Breast epithelium (tissue), 4 donors: ENCODE measurements at places on chromosomes 5 and 9.

GRCh38 chr5:76406014-76406413, 2.9 kb downstream of the IQGAP2 start:
- no peak for DNase-seq

GRCh38 chr5:159392871-159393270, 62.6 kb upstream of the IL12B start:
- no peak for DNase-seq

DNA sequence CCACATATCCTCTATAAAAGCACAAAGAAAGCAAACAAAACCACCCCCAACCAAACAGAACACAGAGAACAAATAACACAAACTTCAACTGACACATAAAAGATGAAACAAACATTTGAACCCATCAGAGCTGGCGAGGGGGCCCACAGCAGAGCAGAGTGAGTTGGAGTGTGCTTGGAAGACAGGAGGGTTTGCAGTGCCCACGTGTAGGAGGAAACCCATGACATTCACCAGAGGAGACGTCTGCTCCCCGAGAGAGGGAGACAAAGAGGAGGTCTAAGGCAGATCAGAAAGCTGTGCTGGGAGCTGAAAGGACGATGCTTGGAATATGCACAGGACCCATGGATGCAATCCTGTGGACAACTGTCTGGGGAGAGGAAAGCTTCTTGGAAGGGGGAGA, 27.0 kb downstream of the MRPL36 start:
- no peak for DNase-seq

- DNase-seq = no peak
These were observed 465.7 kb downstream of the DIRAS2 start for GRCh38 chr9:90176901-90177300.

DNA sequence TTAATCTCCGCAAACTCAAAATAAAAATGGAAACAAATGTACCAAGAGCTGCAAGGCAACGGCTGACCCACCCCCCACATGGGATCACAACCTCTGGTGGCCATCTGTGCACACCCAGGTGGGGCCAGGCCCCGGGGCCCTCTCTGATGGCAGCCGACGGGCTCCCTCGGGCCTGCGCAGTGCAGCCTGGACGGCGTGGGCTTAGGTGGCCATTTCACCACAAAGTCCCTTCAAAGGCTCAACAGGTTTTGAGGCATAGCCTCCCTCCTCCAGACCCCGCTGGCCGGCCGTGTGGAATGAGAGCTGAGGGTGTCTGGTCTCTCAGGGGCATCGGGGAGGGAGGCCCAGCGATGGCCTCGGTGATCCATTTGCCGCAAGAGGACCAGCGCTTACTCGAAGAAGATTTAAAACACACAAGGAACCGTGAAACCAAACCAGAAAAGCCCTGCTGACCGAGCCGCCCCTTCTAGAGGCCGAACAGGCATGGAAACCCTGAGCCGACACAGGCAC, 42.7 kb upstream of the CEP72 start:
- DNase-seq = no peak

- no peak for DNase-seq
These were observed 1.3 kb downstream of the EEIG1 start for GRCh38 chr9:127979333-127980059.

DNA sequence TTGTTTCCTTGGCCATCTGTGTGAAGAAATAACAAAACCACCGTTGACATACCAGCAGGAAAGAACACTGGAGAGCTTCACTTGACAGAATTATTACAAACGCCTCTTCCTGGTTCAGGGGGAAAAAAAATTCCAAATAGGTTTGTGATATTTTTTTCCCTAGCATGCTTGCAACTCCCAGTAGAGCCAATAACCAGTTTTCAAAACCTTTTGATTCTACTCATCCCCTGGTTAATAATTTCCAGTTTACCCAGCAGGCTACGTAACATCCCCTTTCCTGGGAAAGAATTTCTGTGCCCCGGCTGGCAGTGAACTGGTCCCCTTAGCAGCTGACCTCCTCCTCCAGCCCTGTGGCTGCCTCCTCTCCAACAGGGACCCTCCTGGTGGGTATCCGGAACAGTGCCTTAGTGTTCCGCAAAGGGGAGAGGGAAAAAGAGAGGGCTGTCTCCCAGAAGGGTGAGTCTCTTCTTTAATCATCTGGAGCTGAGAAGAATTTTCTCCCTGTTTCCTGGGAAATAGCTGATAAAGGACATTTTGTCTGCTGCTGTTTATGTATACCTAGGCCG, 72.8 kb upstream of the BOD1 start:
- no peak for DNase-seq

GRCh38 chr5:36896476-36896875, 19.9 kb downstream of the NIPBL start:
- DNase-seq = no peak

- DNase-seq = no peak
These were observed 78.3 kb downstream of the TSSK1B start for GRCh38 chr5:113356487-113356886.

- DNase-seq = no peak
These were observed 46.6 kb downstream of the COL5A1 start for GRCh38 chr9:134688231-134688630.

DNA sequence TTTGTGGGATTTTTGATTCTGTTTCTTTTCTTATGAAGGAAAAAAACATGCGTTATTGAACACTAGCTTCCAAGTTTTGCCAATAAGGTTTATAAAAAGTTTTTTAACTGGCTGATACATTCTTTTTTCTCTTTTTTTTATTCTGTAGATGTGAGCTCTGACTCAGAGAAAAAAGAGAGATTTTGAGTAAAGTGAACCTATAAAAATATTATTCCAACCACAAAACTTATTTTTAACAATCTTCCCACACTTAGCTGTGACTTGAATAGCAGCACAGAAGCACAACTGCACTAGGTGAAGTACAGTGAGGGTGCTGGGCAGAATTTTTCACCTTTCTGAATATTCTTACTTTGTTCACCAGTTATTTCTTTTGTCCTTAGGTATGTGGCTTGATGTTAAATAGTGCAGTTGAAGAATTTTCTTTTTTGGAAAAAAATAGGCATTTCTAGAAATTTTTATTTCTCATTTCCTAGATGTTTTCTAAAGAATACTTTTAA, 41.6 kb downstream of the CHSY3 start:
- no peak for DNase-seq

- no peak for DNase-seq
These were observed 20.0 kb downstream of the MOCS2 start for GRCh38 chr5:53089481-53089991.

DNA sequence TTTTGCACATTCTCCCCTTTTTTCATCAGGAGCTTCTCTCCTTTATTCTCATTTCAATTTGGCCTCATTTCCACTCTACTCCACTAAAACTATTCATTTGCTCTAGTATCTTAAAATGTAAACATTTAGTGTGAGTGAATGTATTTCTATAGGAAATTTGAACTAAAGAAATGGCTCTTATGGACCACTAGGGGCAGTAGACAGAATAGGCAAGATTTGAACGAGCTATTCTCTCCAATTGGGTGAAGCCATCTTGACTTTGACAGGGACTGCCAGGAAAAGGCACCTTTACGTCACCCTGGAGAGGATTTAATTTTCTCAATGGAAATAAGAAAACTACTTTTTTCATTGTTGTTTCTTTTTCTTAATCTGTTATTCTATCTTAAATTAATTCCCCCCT, 666.3 kb downstream of the DNAH5 start:
- no peak for DNase-seq

GRCh38 chr5:38734353-38734752, 111.5 kb upstream of the OSMR start:
- no peak for DNase-seq

DNA sequence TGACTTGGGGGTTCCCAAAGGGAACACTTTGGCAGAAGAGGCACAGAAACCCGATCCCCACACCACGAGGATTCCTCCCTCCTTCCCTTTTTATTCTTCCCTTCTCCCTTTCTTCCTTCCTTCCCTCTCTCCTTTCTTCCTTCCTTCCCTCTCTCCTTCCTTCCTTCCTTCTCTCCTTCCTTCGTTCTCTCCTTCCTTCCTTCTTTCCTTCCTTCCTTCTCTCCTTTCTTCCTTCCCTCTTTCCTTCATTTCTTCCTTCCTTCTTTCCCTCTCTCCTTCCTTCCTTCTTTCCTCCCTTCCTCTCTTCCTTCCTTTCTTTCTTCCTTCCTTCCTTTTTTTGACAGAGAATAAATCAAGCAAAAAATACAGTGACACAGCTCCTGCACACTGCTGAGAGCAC, 168.0 kb upstream of the NFIL3 start:
- DNase-seq = no peak

- no peak for DNase-seq
These were observed 2.6 kb upstream of the SQSTM1 start for GRCh38 chr5:179817890-179818745.

DNA sequence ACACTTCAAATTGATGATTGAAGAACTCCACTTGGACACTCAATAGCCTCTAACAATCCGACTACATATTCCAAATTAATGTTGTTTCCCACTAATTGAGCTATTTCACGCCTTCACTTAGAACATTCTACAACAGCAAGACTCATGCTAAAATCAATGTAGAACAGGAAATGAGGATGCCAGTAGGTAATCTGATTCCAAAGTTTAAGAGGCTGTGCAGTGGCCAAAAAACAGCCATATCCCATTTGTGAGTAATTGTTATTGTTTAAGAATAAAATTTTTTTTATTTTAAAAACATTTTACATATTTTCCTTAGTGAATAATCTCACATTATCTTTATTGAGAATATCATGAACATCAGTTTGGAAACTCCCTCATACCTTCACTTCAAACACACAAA, 35.7 kb upstream of the GHR start:
- DNase-seq = no peak

DNA sequence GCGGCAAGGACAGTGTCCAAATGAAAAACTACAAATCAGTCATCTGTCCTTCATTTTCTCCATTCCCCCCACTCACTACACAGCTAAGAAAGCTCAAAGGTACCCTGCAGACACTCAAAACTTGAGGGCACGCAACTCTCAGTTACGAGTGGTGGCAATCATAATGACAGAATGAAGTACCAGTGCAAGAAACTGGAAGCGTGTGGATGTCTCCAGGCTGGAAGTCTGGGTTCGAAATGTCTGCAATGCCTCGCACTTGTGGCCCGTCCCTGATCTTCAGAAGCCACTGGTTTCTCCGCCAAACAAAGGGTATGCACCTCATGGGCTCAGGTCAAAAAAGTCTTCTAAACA, 597 bp upstream of the CENPH start:
- no peak for DNase-seq

DNA sequence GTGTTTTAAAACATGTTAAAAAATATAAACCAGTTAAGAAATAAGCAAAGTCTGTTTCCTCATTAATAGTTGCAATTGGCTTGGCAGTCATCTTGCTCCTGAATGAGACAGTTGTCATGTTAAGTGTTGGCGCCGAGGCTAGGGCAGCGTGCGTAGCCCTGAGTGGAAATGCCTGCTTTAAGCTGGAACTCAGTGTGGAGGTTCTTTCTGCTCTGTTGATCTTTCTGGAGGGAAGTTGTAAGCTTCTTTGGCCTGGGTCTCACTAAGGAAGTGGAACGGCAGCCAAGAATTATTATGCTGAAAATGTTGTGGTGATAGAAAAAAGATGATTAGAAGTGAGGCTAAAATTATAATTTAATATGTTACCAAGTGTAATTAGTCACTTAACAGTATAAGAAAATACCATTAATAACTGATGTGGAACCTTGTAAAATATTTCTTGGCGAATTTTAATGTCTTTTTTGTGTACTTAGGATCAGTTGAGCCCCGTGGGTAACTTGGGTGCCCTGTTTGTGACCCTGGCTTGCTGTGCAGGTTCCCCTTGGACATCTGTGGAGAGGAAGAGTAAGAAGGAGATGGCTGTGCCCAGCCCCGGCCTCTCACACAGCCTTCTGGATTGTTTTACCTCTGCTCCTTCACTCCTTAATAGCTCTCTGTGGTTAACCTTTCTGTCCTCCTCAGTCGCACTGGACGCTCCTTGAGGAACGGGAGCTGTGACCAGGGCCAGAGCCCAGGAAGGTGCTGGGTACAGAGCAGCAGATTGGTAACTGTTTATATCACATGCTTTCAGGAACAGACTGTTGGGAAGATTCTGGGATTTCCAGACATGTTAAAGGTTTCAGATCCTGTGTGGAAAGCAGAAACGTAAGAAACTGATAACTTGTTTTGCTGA, 31.0 kb downstream of the PCBD2 start:
- no peak for DNase-seq

GRCh38 chr5:89988998-89989655, 420.4 kb downstream of the CETN3 start:
- no peak for DNase-seq

DNA sequence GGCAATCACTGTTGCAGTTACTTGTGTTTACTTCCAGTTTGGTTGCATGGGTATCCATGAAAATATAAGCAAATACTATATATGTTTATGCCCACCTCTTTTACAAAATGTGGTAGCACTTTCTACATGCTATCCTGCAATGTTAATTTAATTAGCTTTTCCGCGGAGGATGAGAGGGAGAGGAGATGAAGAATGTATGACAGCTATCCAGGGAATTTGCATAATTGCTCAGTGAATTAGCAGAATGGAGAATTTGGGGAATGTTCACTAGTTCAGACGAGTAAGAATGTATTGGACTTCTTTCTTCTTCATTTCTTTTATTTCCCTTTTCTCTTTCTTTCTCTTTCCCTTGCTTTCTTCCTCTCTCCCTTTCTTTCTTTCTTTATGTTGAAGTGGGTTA, 140.7 kb upstream of the SLC28A3 start:
- DNase-seq = no peak

GRCh38 chr5:142966121-142966420, 195.9 kb downstream of the ARHGAP26 start:
- no peak for DNase-seq

DNA sequence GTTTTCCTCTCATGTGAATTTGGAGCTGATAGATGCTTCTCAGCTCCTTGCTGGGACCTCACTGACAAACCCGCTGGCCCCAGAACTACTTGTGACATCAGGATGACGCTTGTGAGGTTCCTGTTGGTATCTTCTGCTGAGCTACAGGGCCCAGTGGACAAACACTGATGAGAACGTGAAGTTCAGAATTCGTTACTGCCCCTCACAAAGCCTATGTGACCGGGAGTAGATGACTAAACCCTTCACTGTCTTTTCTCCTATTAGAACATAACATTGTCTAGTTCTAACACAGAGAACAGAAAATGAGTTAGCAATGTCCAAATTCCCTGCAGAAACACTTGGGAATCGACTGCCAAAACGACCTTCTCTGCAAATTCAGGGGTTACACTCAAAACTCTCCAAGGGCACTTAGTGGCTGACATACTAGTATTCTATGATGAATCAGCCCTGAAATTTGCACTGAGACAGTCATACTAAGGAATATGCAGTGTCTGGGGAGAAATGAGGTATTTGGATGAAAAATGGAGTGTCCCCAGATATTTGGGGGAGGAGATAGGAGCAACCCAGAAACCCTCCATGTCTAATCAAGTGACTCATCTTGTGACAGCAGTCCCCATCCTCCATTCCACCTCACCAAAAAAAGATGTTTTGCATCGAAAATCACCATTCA, 143.2 kb upstream of the TRIM32 start:
- no peak for DNase-seq

- DNase-seq = no peak
These were observed 6.2 kb downstream of the PRDM12 start for GRCh38 chr9:130670644-130671043.
